Heart left ventricle (tissue), 16 donors: ENCODE measurements at places on chromosomes 6 and 20. TPM values are rescaled to one million over a fixed set of nuclear protein-coding genes. Genes with fewer than 3 reads are reported as not detected.

GRCh38 chr20:40536808-40537207 is 152.2 kb downstream of the MAFB start:
- no peak for DNase-seq
- no peak overlapping the region for H3K27ac ChIP-seq
- no peak overlapping the region for H3K4me3 ChIP-seq
- no peaks in the 10 kb centered on the region for H3K4me1 ChIP-seq
- no peaks in the 10 kb centered on the region for H3K36me3 ChIP-seq
- H3K27me3 ChIP-seq, result peaks cover 11% of the 10 kb centered on the region

DNA sequence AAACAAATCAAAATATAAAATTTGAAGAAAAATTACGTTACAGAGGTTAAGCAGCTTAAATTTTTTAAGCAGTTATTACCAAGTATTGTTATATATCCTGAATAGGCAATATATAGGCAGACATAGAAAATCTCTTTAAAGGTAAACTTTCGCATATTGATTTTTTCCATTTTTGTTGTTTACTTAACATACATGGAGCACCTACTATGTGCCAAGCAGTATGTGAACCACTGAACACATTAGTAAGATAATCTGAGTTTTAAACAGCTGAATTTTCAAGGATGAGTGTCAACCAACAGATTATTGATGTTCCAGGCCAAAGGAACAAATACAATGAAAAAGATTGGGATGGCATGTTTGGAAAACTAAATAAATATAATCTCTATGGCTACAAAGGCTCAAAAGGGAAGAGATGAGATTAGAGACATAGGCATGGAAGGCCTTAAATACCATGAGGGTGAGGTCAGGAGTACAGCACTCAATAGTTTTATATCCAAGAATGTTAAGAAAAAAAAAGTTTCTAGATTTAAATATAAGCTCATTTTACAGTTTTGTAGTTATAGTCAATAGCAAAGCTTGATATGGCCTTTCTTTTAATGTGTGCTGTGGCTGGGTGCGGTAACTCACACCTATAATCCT is 277.5 kb downstream of the PTPRK start:
- no peaks in the 10 kb centered on the region for H3K4me1 ChIP-seq
- no peaks in the 10 kb centered on the region for H3K36me3 ChIP-seq
- no peak overlapping the region for H3K4me3 ChIP-seq
- no peaks in the 10 kb centered on the region for H3K27me3 ChIP-seq
- H3K27ac ChIP-seq, result no peak overlapping the region
- DNase-seq, result no peak

- no peaks in the 10 kb centered on the region for H3K36me3 ChIP-seq
- DNase-seq, result no peak
- no peaks in the 10 kb centered on the region for H3K4me1 ChIP-seq
- H3K4me3 ChIP-seq, result no peak overlapping the region
- no peak overlapping the region for H3K27ac ChIP-seq
- no peaks in the 10 kb centered on the region for H3K27me3 ChIP-seq
Observed at GRCh38 chr6:118693562-118693961, 42.2 kb upstream of the CEP85L start.

Gene TINAG
- total RNA-seq, result 0.38 TPM

GRCh38 chr20:6101346-6101745 is 21.5 kb downstream of the FERMT1 start:
- no peaks in the 10 kb centered on the region for H3K4me1 ChIP-seq
- no peak overlapping the region for H3K27ac ChIP-seq
- DNase-seq, result no peak
- no peaks in the 10 kb centered on the region for H3K27me3 ChIP-seq
- H3K4me3 ChIP-seq, result no peak overlapping the region
- no peaks in the 10 kb centered on the region for H3K36me3 ChIP-seq

Gene BCAS4
- 2.0 TPM for total RNA-seq

- H3K27me3 ChIP-seq, result no peaks in the 10 kb centered on the region
- H3K36me3 ChIP-seq, result no peaks in the 10 kb centered on the region
- no peak overlapping the region for H3K27ac ChIP-seq
- no peak for DNase-seq
- no peak overlapping the region for H3K4me3 ChIP-seq
Observed at GRCh38 chr6:108435391-108435790, 125.3 kb upstream of the FOXO3 start.

DNA sequence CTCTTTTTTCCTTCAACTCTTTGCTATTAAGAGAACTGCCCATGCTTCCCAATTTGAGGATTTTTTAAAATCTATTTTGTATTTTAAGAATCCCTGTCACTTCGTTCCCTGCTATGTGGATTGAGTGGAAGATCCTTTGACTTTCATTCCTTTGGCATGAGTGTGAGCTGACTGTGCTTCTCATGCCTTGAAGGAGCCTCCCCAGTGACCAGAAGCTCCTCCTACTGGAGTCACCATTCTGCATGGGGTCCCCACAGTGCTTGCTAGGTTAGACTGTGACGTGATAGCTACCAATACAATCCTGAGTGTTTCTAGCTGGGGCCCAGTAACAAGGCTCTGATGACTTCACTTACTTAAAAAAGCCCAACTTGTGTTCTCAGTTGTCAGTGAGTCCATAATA is 104.4 kb upstream of the LAMP5 start:
- H3K27ac ChIP-seq, result no peak overlapping the region
- H3K36me3 ChIP-seq, result peaks cover 34% of the 10 kb centered on the region
- no peaks in the 10 kb centered on the region for H3K4me1 ChIP-seq
- no peak overlapping the region for H3K4me3 ChIP-seq

GRCh38 chr6:128327890-128328289 is 192.5 kb downstream of the PTPRK start:
- no peak overlapping the region for H3K27ac ChIP-seq
- H3K4me3 ChIP-seq, result no peak overlapping the region
- H3K36me3 ChIP-seq, result no peaks in the 10 kb centered on the region
- no peaks in the 10 kb centered on the region for H3K27me3 ChIP-seq
- no peak for DNase-seq

Gene EYS
- not detected for total RNA-seq

- H3K36me3 ChIP-seq, result peaks cover 7% of the 10 kb centered on the region
- no peaks in the 10 kb centered on the region for H3K4me1 ChIP-seq
- H3K27ac ChIP-seq, result no peak overlapping the region
- DNase-seq, result no peak
Observed at GRCh38 chr6:47571488-47571887, 93.9 kb downstream of the CD2AP start.

Gene GTF2H4
- 19.2 TPM for total RNA-seq

Gene GPR63
- 1.9 TPM for total RNA-seq

Gene LRRC1
- 6.4 TPM for total RNA-seq

GRCh38 chr6:6595952-6596351 is 7.4 kb downstream of the LY86 start:
- peak overlapping the region; percentile 84 for H3K27ac ChIP-seq
- H3K4me3 ChIP-seq, result no peak overlapping the region
- peaks cover 6% of the 10 kb centered on the region for H3K4me1 ChIP-seq
- DNase-seq, result no peak
- no peaks in the 10 kb centered on the region for H3K36me3 ChIP-seq
